ENCODE measurements at places on chromosomes 4 and X.

DNA sequence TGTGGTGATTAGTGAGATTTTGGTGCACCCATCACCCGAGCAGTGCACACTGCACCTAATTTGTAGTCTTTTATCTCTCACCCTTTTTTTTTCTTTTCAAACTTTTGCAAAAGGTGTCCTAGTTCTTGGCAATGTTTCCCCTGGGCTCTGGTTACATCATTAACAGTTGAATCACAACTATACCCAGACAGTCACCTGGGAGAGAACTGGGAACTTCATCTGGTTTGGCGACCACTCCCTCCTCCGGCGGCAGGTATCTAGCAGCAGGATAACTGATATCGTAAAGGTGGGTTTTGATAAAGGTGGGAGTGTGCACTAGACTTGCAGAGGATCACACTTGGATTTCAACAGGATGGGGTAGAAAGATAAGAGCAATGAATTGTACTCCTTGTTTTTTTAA lies 140.5 kb downstream of the CHIC2 start:
- no peak for DNase-seq

DNA sequence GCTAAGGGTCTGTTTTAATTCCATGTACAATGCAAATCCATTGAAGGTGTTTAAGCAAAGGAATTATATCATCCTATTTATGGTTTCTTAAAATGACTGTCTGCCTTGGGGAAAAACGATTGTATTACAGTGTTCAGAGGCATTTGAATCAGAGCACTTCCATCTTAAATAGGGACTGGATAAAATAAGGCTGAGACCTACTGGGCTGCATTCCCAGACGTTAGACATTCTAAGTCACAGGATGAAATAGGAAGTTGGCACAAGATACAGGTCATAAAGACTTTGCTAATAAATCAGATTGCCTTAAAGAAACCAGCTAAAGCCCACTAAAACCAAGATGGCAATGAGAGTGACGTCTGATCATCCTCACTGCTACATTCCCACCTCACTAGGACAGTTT lies 1167.2 kb upstream of the PABPC4L start:
- DNase-seq: no peak

- no peak for DNase-seq
Observed at GRCh38 chrX:78375894-78376293, 48.5 kb upstream of the CYSLTR1 start.

DNA sequence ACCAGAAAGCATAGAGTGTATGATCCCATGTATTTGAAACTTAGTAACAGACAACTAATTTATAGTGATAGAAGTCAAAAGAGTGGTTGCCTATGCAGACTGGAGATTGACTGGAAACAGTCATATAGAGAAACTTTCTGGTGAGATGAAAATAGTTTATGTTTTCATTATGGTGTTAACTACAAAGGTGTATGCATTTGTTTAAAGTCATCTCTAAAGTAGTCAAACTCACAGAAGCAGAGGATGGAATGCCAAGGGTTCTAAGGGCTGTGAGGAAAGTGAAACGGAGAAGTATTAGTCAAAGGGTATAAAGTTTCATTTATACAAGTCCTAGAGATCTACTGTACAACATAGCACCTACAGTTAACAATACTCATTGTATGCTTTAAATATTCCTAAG lies 45.8 kb downstream of the ENOX2 start:
- DNase-seq: no peak

GRCh38 chr4:147773261-147774184 lies 41.6 kb downstream of the ARHGAP10 start:
- no peak for DNase-seq

GRCh38 chr4:141467225-141467624 lies 169.2 kb upstream of the IL15 start:
- DNase-seq: no peak

GRCh38 chrX:124335598-124335997 lies 3.1 kb downstream of the TEX13D start:
- DNase-seq: no peak
